NCI-H2081 treated with DMSO at 0.1 percent for 48 hours (cell line): ENCODE measurements at places on chromosomes 1 and 21.

DNA sequence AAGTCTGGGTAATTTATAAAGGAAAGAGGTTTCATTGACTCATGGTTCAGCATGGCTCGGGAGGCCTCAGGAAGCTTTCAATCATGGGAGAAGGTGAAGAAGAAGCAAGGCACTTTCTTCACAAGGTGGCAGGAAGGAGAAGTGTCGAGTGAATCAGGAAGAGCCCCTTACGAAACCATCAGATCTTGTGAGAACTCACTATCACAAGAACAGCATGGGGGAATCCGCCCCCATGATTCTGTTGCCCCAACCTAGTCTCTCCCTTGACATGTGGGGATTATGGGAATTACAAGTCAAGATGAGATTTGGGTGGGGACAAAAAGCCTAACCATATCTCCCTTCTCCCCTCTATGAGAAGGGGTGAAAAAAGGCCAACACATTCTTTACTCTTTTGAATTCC, 11.2 kb upstream of the IVNS1ABP start:
- DNase-seq = no peak

DNA sequence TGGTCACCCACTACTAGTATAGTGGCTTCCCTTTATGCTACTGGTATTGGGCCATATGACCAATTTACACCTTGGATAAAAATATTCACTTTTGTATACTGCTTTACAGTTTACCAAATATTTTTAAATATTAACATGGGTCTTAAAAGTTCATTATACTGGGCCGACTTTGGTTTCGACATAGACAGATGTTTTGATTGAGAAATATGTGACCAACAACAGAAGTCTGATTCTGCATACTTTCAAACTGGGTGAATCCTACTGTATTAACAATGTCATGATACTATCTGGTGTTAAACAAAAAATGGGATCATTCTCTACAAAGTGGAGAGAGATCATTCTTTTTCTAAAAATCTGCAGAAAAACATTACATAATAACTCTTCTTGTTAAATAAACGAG, 134.8 kb downstream of the AKT3 start:
- no peak for DNase-seq

DNA sequence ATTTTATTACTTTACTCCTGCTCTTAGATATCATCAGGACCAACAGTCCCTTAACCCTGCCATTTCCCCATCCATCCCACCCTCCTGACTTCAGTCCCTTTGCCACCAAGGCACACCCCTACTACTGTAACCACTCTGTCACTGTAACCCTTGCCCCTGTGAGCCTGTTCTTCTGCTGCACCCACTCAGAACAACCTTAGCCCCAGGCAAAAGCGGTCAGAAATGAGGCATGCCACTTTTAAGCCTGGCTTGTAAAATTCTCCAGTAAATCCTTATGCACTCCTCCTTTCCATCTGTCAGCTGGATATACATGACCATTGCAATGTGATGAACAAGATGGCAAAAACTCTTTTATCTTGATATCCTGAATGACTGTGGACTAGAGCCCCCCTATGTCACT, 555.0 kb upstream of the PLXNA2 start:
- no peak for DNase-seq

DNA sequence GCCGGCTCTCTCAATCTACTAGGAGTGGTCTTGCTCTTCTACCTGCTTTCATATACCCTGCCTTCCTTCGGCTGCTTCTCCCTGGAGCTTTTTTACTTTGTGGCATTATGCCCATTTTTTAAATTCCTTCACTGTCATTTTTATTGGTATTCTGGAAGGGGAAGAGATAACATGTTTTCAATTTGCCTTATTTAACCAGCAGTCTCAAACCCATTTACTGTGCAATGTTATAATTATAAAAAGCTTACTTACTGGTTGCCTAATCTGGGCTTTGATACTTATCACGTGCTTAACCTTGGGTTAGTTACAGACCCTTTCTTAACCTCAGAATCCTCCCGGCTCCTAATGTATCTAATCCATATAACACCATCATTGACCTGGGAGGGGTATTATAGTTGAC, 128.1 kb downstream of the SIPA1L2 start:
- DNase-seq = no peak

DNA sequence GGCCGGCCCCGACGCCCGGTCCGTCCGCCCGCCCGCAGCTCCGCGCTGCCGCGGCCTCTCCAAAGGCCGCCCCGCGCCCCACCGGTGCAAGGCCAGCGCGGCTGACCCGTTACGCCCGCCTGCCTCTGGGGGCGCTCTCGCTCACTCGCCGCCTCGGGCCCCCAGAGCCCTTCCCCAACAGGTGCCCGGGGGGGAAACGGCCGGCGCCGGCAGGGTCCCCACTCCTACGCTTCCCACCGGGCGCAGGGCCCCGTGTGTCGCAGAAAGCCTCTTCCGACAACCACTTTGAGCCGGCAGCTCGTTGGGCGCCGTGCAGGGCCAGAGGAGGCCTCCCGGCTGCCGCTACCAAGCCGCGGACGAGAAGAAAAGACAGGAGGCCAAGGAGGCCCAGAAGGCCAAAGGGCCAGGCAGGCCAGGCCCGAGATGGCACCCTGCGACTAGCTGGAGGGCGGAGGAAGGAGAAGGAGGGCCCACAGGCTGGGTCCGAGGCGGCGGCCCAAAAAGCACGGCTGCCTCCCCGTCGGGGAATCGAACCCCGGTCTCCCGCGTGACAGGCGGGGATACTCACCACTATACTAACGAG, 64.9 kb upstream of the FCGR2A start:
- DNase-seq = no peak

DNA sequence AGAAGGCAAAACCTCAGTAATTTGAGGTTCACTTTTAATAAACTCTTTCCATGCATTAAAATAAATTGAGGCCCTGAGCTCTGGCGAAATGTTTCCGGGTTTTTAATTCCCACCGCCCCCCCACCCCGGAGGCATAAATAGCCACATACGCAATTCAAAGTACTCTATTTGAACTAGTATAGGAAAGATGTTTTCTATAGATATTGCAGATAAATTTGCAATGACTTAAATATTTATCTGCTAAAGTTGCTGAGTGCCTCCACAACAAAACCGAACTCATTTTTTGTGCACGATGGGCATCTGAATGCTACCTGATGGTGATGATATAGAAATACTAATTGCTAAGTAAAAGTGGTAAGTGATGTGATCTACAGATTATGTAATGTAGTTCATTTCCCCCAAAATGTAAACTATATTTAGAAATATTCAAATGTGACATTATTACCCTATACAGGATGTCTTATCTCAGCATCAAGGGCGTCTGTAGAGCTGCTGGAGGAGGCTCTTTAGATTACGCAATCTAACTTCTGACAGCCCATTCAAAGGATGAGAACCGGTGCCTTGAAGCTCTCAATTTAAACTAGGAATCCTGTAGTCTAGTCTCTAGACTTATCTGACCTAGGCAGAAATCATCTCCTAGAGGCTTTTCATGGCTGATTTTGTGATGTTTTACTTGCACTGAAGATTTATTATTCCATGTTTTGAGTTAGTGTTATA, 8.5 kb downstream of the IRF2BP2 start:
- no peak for DNase-seq

- DNase-seq = no peak
Measured at GRCh38 chr1:40257313-40257687, 736 bp upstream of the ZMPSTE24 start.
